CD4-positive, alpha-beta T cell (primary cell): ENCODE measurements at places on chromosomes 13 and 19.

DNA sequence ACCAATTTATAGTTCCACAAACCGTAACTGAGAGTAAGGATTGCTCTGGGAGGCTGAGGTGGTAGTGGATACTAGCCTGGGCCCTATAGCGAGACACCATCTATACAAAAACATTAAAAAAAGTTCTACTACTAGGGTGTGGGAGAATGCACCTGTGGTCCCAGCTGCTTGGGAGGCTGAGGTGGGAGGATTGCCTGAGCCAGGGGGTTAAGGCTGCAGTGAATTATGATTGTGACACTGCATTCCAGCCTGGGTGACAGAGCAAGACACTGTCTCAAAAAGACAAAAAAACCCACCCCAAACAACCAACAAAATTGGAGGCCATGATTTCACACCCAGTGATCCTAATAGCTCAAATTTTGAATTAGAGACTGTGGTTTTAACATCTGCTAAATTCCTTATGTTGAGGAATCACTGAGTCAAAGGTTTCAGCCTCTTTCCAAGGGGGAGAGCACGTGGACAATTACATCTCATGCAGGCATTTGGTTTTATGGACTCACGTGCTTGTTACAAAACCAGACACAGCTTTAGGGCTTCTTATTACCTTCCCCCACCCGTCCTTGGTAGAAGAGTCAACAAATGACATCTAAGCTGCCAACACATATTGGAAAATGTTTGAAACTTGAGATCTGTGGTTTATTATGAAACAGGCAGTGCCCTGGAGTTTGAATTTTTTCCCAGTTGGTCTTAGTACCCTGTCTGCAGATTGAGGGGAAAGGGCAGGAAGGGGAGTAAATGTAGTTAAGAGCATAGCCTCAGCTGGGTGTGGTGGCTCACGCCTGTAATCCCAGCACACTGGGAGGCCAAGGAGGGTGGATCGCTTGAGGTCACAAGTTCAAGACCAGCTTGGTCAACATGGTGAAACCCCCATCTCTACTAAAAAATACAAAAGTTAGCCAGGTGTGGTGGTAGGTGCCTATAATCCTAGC, 18.5 kb downstream of the CYP2A6 start:
- DNase-seq: no peak

DNA sequence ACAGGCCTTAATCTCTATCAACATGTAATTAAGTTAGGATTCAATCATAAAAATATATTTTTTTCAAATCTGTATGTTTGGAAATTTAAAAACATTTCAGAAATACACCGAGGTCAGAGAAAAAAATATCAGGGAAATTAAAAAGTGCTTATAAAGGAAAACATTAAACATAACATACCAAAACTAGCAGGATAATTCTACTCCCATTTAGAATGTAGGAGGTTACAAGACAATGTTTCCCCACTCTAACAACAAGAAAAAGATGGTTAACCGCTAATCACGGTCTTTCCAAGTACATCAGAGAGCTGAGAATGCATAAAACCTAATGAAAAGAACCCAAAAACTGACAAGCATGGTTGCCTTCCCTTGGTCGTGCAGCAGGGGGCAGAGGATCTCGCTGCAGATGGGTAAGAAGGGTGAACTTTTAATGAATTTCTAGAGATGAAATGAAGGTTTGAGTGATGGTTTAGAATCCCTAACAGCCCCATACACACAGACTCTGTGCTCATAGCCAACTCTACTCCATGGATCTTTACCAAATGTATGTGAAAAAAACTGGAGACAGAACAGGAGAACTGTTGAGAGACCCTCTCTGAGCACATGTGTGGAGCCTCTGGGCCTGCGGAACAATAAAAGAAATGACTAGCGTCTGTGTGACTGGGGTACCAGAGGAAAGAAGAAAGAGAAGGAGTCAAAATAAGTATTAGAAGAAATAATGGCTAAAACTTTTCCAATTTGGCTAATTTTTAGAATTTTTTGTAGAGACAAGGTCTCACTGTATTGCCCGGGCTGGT, 51.3 kb upstream of the LSM14A start:
- peak; percentile 57 for DNase-seq

- DNase-seq: no peak
Observed at GRCh38 chr19:53812335-53812734, 11.8 kb downstream of the NLRP12 start.

DNA sequence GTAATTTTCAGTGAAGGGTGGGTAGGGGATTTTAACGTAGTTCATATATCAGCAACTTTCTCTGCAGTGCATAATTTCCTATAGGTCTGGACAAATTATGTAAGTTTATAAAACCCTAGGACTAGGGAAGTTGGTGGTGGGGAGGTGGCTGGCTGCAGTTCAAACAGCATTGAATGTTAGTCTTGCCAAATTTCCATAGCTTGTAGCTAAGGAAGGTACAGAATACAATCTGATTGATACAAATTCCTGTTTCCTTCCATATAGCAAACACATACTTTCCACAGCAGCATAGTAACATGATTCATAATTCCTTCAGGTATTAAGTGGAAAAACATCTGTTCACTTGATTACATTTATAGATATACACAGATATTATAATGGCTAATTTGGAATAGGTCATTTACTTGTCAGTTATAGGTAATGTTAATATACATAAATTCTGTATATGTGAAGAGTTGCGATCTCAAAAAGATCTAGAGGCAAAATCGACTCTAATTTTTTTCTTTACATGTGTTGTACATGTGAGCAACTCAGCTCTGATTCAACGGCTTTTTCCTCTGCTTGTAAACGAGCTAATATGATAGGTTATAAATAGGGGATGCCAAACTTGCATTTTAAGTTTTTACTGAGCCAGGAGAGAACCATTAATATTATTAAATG, 233.4 kb upstream of the CSNK1A1L start:
- DNase-seq: no peak

DNA sequence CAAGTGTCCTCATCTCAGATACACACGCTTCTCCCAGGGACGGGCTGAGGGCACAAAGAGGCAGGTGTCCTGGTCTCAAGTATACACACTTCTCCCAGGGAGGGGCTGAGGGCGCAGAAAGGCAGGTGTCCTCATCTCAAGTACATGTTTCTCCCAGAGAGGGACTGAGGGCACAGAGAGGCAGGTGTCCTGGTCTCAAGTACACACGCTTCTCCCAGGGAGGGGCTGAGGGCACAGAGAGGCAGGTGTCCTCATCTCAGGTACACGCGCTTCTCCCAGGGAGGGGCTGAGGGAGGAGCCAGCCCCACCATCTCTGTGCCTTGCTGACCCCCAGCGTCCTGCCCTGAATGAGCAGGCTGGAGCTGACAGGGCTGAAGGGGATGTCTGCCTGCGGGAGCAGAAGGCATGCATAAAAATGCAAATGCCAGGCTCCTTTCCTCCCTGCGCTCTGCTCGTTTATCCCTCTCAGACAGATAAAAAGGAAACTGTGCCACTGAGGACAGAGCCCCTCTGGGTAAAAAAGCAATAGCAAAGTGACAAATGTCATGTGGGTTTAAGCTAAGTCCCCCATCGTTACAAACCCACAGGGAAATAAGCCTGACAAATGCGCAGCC, 96.1 kb upstream of the UQCRFS1 start:
- DNase-seq: no peak

GRCh38 chr13:109756778-109757177, 29.6 kb downstream of the IRS2 start:
- DNase-seq: no peak

DNA sequence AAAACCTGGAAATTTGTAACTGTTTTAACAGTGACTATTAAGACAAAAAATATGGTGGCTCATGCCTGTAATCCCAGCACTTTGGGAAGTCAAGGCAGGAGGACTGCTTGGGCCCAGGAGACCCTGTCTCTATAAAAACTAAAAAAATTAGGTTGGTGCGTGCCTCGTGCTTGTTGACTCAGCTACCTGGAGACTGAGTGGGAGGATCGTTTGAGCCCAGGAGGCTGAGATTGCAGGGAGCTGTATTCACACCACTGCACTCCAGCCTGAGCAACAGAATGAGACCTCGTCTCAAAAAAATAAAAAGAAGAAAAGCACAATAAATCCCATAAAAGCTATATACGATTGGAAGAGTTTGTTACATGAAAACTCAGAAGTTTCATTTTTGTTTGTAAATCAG, 23.7 kb downstream of the KLF5 start:
- no peak for DNase-seq

- no peak for DNase-seq
Observed at GRCh38 chr13:99151516-99151915, 49.1 kb upstream of the UBAC2 start.

GRCh38 chr13:67967031-67967430, 736.9 kb upstream of the PCDH9 start:
- DNase-seq: no peak

DNA sequence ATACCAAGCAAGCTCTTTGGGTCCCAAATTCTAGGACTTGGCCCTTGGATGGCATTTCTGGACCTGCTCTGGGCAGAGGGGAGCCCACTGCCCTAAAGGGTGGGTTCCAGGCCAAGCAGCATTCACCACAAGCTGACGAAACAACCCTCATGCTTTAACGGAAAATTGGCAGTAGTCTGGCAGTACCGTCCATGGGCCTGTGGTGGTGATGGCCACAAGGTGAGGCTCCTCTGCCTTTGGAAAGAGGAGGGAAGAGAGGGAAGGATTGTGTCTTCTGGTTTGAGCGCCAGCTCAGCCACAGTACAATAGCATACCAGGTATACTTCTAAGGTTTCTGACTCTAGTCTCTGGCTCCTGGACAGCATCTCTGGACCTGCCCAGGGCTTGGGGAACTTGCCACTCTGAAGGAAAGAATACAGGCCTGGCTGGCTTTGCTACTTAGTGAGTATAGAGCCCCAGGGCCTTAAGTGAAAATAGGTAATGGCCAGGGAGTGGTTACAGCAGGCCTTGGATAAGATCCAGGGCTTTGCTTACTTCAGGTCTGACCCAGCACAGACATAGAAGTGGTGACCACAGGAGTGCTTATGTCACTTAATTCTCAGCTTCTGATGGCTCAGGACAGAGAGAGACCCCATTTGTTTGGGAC, 595.5 kb downstream of the LMO7 start:
- no peak for DNase-seq

GRCh38 chr13:57631596-57632275, at the start of gene PCDH17:
Gene PCDH17 (plus strand): TSS chr13:57631744. CDS start chr13:57632547, 803 bp downstream.
- peak; percentile 9 for DNase-seq

DNA sequence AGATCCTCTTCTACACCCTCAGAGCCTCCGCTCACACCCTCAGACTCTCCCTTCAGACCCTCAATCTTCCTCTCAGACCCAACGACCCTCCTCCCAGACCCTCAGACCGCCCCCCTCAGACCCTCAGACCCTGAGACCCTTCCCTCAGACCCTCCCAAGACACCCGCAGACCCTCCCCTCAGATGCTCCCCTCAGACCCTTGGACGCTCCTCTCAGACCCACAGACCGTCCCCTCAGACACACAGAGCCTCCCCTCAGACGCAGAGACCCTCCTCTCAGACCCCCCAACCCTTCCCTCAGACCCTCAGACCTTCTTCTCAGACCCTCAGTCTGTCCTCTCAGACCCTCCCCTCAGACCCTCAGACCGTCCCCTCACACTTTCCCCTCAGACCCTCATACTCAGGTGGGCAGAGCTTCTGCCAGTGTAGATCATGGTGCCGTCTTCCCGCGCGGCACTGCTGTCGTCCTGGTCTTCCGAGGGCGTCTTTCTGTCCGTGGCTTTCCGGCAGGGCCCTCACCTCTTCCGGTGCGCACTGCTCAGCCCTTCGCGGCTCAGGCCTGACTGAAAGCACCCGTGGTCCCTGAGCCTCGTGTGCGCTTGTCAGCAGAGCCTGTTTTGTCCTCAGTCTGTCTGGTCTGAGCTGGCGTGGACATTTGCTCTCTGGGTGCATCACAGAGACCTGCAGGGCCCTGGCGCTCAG, 18.9 kb upstream of the TFDP1 start:
- no peak for DNase-seq

GRCh38 chr13:75226733-75227435, 255.1 kb downstream of the TBC1D4 start:
- DNase-seq: no peak

- DNase-seq: no peak
Observed at GRCh38 chr13:106506286-106506685, 29.2 kb downstream of the EFNB2 start.

DNA sequence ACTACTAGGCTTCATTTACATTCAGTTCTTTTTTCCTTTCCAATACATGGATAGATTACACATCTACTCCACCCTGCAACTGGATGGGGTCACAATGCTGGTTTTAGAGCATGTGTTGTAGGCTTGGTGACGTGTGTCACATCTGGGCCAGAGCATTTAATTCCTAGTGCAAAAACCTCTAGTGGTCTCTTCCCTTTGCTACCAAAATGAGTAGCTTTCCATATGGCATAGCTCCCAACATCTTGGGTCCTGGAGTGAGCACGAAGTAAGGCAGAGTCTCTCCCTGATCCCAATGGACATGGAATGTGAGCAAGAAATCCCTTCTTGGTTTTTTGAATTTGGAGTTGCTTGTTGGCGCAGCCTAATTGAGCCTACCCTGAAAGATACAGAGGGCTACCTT, 51.7 kb downstream of the TNFSF11 start:
- DNase-seq: no peak

- DNase-seq: no peak
Observed at GRCh38 chr13:58953638-58954037, 1210.1 kb downstream of the DIAPH3 start.

GRCh38 chr13:66001140-66001539, 1229.0 kb downstream of the PCDH9 start:
- DNase-seq: no peak
